ENCODE measurements at places on chromosomes 3 and 15.

DNA sequence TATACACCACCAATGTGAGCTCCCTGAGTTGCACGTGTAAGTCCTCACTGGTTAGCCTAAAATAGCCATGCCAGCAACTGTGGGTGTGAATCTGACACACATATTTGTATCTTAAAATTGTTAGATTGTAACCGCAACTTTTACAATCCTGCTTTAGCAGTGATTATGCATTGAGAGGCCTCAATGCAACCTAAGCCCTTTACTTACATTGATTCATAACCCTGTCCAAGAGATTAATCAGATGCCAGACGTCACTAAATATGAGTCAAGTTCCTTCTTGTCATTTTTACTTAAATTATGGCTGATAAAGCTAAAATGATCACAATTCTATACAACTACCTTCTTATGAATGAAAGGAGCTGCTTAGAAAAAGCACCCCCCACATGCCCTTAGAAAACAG, 46.9 kb downstream of the IL17RD start:
- no peak for DNase-seq

GRCh38 chr3:125129512-125129997, 73.8 kb upstream of the HEG1 start:
- no peak for DNase-seq

DNA sequence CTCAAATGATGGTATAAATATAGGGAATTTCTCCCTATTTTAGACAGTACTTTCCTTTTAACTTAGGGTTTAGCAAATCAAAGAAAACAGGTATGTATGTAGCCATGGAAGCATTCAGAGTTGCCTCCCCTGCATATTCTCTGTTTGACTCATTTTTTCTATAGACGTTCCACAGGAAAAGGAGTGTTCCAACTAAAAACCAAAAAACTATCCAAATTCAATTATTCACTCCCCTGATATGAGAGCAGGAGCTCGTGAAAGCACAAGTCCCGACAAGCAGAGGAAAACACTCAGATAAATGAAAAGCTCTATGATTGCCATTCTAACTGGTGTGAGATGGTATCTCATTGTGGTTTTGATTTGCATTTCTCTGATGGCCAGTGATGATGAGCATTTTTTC, 119.5 kb downstream of the FRMD5 start:
- no peak for DNase-seq

- DNase-seq, result no peak
These were observed 297.5 kb upstream of the DCBLD2 start for GRCh38 chr3:99199021-99199420.

- no peak for DNase-seq
These were observed 294.4 kb downstream of the KBTBD8 start for GRCh38 chr3:67292356-67293121.

DNA sequence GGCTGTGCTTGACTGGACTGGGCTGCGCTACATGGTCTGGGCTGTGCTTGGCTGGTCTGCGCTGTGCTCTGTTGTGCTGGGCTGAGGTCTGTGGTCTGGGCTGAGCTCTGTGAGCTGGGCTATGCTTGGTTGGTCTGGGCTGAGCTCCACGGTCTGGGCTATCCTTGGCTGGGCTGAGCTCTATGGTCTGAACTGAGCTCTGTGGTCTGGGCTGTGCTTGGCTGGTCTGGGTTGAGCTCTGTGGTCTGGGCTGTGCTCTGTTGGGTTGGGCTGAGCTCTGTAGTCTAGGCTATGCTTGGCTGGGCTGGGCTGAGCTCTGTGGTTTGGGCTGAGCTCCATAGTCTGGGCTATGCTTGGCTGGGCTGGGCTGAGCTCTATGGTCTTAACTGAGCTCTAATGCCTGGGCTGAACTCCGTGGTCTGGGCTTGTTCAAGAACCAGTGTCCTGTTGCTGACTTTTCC, 92.0 kb downstream of the PLXNA1 start:
- no peak for DNase-seq

DNA sequence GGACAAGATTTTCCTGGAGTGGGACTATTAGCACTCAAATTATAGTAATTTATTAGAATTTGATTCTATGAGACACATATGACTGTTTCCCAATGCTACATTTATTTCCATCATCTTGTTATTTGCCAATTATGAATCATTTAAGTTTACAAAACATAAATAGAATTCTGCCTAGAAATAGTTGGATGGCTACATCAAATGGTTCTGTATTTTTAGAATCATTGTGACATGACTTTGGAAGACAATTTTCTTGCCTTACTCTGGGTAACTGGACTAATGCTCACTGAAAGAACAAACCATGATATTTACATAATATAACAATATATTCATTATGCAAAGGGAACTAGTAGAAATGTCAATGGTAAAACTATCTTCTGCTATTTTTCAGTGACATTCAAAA, 173.5 kb downstream of the ZIC1 start:
- DNase-seq, result no peak

- no peak for DNase-seq
These were observed 81.1 kb upstream of the MYZAP start for GRCh38 chr15:57510647-57511046.

DNA sequence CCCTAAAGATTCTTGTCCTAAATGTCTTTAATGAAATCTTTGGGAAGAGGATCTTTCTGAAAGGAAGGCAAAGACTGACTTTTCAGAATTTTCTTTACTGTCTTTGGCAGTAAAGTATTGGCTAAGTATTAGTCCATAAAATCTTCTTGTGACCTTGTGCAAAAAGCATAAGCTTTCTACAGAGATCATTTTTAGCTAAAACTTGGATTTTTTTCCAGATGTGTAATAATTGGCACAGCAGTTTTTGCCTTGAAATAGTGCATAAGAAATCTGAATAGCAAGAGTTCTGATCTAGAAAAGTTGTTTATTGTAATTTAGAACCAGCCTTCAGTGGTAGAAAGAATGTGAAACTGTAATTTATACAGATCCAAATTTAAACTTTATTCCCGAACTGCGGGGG, 122.8 kb upstream of the CGNL1 start:
- no peak for DNase-seq

- peak; percentile 11 for DNase-seq
These were observed 1.3 kb downstream of the PIK3CA start for GRCh38 chr3:179149406-179149867.

DNA sequence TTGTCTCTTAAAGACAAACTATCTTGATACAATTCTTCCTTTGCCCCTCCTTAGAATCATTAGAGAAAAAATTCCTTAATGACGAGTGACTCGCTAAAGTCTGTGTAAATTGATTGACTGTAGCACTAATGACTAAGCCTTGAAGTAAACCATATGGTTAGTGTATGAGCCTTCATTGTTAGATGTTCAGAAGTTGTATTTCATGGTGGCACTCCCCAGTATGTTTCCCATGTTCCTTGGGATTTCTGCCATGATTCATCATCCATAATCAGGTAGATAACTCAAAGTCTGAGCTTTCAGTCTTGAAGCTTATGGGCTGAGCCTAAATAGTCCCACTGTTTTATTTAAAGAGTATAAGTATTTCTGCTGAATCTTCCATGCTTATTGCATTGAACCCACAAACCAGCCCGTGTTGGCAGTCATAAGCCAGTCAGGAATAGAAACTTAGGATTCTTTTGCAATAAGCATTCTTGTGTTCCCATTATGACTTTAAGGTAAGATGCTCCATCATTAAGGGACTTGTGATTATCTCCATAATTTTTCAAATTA, 371.2 kb upstream of the RARB start:
- DNase-seq, result no peak

GRCh38 chr3:183710231-183710630, 12.6 kb downstream of the YEATS2 start:
- no peak for DNase-seq

DNA sequence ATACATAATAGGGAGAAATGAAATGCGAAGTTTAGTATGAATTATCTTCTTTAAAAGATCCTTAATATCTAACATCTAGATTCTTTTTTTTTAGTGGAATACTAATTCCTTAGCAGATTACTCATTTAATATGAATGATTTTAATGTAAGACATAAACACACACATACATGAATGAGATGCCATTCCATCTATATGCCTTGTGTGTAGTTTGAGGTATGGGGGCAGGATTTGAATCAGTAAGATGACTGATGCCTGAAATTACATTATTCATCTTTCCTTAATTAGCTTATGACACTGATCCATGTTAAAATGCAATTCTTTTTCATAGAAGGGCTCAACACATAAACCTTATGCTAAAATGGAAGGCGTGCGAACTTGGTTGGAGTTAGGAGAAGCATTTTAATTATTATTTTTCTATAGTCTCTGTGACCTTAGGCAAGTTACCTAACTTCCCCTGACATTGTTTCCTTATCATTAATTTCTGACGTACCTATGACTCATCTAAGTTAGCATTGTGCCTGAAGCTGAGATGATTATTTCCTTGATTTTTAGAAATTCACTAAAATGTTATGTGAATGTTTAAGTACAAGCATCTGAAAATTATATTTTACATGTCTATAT, 10.8 kb upstream of the BNIP2 start:
- no peak for DNase-seq

- DNase-seq, result no peak
These were observed 255.8 kb downstream of the SLCO3A1 start for GRCh38 chr15:92109191-92109873.

- DNase-seq, result no peak
These were observed 38.4 kb upstream of the TUSC7 start for GRCh38 chr3:116671151-116671550.

- DNase-seq, result no peak
These were observed 4.4 kb downstream of the TGFBR2 start for GRCh38 chr3:30610702-30611368.

DNA sequence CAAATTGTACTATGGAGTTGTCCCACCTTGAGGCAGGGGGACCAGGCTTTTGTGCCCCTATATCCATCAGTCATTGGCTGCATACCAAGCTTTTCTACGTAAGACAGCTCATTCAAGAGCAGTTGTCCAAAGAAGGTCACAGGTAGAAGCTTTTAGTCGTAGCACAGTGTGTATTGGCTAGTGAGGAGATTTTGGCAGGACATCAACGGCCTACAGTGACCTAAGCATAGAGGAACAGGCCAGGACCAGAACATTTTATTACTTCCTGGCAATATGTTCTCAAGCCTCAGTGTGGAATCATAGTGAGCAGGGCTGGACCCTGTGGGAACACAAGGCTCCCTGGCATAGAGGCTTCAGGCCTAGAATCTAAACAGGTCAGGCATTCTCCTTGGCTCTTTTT, 105.4 kb upstream of the ANKRD28 start:
- no peak for DNase-seq

- no peak for DNase-seq
These were observed 625 bp downstream of the COL6A6 start for GRCh38 chr3:130517602-130518001.

GRCh38 chr15:81304226-81304625, 19.7 kb downstream of the STARD5 start:
- DNase-seq, result no peak

DNA sequence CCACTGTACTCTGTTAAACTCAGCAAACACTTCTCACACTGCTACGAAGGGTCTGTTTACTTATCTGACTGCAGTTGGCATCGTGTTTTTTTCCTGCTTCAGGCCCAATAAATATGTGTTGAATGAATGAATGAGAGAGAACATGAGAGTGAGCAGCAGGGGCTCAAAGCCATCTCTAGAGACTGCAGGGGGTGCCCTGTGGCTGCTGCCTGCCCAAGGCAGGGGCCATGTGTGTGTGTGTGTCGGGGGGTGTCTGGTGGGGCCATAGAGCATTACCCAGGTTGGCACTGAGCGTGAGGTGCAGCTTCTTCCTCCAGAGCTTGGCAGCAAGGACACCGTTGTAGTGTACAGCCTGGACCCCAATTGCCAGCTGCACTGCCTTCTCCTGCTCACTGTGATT, 14.8 kb downstream of the EPB42 start:
- no peak for DNase-seq

GRCh38 chr3:126416943-126417342, 22.2 kb downstream of the CFAP100 start:
- DNase-seq, result no peak

GRCh38 chr3:146222204-146223046, 28.5 kb downstream of the PLSCR4 start:
- no peak for DNase-seq

- DNase-seq, result no peak
These were observed 19.9 kb downstream of the TATDN2 start for GRCh38 chr3:10268116-10268515.

GRCh38 chr15:71687902-71688508, 122.3 kb upstream of the NR2E3 start:
- DNase-seq, result no peak

- no peak for DNase-seq
These were observed 90.6 kb upstream of the TUSC7 start for GRCh38 chr3:116618930-116619329.

DNA sequence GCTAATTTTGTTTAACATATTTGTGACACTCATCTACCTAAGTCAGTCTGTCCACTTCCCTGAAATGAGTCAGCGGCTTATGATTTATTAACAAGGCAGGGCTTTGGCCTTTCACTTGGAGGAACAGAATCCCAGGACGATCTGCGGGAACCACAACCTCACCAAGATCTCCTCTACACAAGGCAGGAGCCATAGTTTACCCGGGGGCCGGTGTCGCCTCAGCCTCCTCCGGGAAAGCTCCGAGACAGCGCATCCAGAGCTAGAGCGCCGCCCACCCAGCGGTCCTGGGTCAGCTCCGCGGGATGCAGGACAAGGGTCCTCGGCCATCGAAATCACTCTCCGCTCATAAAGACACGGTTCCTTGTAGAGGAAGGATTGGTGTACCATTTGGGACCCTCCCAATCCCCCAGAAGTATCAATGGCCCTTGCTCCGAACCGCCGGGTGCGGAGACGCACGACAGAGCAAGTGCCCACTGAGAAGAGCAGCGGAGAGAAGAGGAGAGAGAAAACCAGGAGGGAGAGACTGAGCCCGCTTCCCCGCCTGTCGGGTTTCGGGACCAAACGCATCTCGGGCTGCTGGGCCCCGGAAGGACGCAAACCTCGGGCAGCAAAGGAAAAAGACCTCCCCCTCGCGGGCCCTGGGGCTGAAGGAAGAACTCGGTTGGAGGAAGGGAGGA, 13.1 kb upstream of the ALCAM start:
- no peak for DNase-seq

- no peak for DNase-seq
These were observed 12.5 kb downstream of the GASK1A start for GRCh38 chr3:42991341-42992315.

DNA sequence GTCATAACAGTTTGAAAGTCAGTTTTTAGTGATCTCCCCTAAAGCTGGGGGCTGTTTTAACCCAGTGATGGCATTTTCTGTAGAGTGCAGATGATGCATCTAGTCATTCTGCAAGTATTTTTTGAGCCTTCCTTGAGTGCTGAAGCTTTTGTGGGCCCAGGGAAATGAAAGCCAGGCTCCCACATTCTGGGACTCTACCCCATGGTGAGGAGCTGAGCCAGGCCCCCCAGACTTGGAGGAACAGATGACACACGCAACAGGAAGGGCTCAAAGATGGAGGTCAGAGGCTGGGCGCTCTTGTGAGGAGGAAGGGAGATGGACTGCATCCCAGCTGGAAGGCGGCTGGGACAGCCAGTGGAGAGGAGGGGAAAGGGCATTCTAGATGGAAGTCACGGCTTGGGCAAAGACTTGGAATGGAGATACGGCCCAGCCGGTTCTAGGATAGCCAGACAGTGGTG, 40.8 kb downstream of the MRAS start:
- no peak for DNase-seq

- DNase-seq, result no peak
These were observed 72.7 kb downstream of the DNAJB8 start for GRCh38 chr3:128394033-128394432.

- no peak for DNase-seq
These were observed 21.4 kb upstream of the ESYT3 start for GRCh38 chr3:138412821-138413551.
